ENCODE measurements at places on chromosomes 7 and 10.

- H3K36me3 ChIP-seq = peaks cover 31% of the 10 kb centered on the region
- no peak overlapping the region for H3K4me3 ChIP-seq
- H3K27ac ChIP-seq = no peak overlapping the region
Observed at GRCh38 chr10:11986593-11987216, 55.9 kb downstream of the UPF2 start.

DNA sequence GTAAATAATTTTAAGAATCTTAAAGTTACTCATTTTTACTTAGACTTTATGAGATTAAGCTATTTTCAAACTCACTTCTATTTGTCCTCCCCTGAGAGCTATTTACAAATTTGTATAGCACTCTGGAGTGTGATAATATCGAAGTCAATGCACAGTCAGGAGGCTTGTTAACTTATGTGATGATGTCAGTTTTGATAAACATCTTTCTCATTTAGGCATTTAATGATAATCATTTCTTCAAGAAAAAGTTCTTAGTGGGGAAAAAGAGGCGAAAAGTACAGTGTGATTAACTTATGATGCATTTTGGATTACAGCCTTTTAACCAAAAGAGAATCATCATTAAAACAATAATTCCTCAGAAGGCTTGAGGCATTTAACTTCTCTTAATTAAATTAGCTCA is 468.6 kb downstream of the AUTS2 start:
- H3K27ac ChIP-seq = no peak overlapping the region
- no peak for DNase-seq
- no peaks in the 10 kb centered on the region for H3K36me3 ChIP-seq
- H3K4me3 ChIP-seq = no peak overlapping the region
- H3K27me3 ChIP-seq = no peaks in the 10 kb centered on the region

DNA sequence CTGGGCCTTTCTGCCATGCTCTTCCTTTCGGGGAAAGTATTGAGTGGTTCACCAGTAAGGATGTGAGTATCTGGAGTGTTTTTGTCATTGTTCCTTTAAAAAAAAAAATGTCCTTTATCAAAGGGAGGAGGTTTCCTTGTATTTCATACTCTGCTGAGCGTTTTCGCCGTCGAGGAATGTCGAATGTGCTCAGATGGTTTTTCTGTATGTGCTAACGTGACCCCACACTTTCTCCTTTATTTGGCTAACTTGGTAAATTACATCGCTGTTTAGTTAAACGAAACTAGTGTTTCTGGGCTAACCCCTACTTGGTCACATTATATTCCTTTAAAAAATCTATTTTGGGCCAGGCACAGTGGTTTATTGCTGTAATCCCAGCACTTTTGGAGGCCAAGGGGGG is 45.9 kb downstream of the INPP5A start:
- H3K36me3 ChIP-seq = no peaks in the 10 kb centered on the region
- H3K27ac ChIP-seq = no peak overlapping the region
- DNase-seq = no peak
- H3K4me3 ChIP-seq = no peak overlapping the region
- peaks cover 4% of the 10 kb centered on the region for H3K4me1 ChIP-seq
- H3K27me3 ChIP-seq = no peaks in the 10 kb centered on the region

- 0 out of 2 replicates have a peak, but pooled peaks cover 7% of the 10 kb centered on the region for H3K4me1 ChIP-seq
- H3K27me3 ChIP-seq = no peaks in the 10 kb centered on the region
- no peak overlapping the region for H3K27ac ChIP-seq
- no peak overlapping the region for H3K4me3 ChIP-seq
Observed at GRCh38 chr10:509361-510102, 179.9 kb downstream of the DIP2C start.

DNA sequence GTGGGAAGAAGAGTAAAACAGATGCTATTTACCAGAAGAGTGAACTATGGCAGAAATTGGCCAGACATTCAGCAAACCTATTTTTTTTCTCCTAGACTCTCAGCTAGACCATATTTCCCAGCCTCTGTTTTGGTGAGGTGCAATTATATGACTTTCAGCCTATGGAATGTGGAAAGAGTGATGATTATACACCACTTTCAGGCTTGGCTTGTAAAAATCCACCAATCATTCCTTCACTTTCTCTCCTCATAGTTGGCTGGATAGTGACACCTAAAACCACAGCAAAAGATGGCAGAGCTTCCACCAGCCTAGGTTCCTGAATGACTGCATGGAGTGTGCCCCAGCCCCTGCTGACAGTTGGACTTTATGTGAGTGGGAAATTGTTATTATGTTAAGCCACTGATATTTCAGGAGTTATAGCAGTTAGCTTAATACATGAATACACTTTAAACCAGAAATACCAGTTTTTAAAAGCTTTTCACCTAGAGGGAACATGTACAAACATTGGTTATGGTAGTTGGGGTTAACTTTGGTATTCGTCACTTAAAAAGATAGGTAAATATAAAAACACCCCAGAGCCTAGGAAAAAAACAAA is 19.1 kb upstream of the TNKS2 start:
- H3K4me3 ChIP-seq = no peak overlapping the region
- no peaks in the 10 kb centered on the region for H3K36me3 ChIP-seq
- no peaks in the 10 kb centered on the region for H3K4me1 ChIP-seq
- no peak overlapping the region for H3K27ac ChIP-seq
- H3K27me3 ChIP-seq = 0 out of 2 replicates have a peak, but pooled peaks cover 10% of the 10 kb centered on the region

DNA sequence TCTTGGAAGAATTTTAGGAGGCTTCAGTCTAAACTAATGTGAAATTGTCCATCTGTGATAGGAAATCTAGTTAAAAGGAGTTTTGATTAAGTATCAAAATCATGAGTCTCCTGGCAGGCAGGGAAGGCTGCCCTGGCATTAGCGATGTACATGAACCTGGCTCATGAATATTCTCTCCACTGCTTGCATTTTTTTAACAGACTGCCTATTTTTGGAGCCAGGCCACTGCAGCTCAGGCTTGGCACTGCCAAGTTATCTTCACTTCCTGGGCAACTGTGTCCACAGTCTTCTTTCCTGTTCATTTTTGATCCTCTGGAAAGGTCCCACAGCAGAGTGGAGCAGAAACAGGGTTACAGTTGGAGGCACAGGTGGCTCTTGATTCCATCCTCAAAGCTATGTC is 7.0 kb downstream of the GPR26 start:
- H3K4me1 ChIP-seq = peaks cover 15% of the 10 kb centered on the region
- H3K4me3 ChIP-seq = no peak overlapping the region
- no peak overlapping the region for H3K27ac ChIP-seq
- DNase-seq = no peak
- no peaks in the 10 kb centered on the region for H3K27me3 ChIP-seq

- H3K4me1 ChIP-seq = no peaks in the 10 kb centered on the region
- DNase-seq = no peak
- H3K36me3 ChIP-seq = no peaks in the 10 kb centered on the region
- H3K27ac ChIP-seq = no peak overlapping the region
Observed at GRCh38 chr10:30398788-30399187, 35.2 kb upstream of the MAP3K8 start.

- H3K4me3 ChIP-seq = no peak overlapping the region
- no peaks in the 10 kb centered on the region for H3K4me1 ChIP-seq
- H3K36me3 ChIP-seq = no peaks in the 10 kb centered on the region
- H3K27me3 ChIP-seq = no peaks in the 10 kb centered on the region
Observed at GRCh38 chr7:143252006-143252405, 11.2 kb upstream of the GSTK1 start.

Measured in GM23248 (cell line).